Renal cortical epithelial cell (primary cell): ENCODE measurements at places on chromosomes 4 and X.

- DNase-seq = no peak
These were observed 826.0 kb downstream of the RAB28 start for GRCh38 chr4:12658146-12658545.

DNA sequence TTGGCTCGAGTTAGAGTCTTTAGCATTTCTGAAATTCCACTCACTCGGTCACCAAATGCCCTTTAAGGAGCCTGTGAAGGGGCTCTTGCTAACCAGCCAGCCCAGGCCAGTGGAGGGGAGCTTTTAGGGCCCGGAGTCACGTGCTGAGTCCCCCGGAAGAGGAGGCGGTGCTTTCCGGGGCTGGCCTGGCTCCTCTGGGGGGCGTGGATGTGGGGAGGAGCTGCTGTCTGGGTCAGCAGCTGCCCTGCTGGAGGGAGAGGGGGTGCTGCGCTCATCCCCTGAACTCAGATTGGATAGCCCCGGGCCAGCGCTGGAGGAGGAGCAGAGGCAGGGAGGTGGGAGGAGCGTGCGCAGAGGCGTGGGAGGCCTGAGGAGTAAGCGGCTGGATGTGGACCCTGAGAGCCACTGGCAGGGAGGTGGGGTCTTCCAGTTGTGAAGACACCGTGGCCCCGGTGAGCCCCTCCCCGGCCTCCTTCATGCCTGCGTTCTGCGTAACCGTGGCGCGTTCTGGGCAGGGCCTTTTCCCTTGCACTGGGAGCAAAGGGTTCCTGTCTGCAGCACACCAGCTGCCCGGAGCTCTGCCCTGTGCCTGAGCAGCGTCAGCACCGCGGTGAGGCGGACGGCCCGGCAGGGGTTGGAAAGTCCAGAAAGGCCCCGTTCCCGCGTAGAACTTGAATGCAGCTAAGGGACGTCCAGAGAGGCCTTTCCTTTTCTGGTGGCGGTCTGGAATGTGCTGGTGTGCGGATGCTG is 19.7 kb downstream of the MAEA start:
- peak; percentile 87 for DNase-seq

GRCh38 chr4:116303736-116304188 is 781.6 kb downstream of the TRAM1L1 start:
- no peak for DNase-seq

DNA sequence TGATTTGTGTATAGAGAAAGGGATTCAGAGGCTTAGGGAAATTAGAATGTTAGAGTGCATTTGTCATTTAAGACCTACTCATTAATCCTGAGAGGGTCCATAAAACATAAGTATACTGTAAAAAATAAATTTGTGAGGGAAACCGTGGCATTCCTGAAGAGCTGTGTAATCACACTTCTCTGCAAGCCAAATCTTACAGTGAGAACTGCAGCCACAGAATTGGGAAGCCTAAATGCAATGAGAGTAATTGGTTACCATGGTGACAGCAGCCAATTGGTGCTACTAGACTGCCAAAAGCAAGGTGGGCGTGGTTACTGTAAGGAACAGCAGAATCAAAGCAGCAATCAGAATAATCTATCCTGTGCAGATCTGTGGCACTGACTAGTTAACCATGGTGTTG is 345.2 kb upstream of the GRID2 start:
- DNase-seq = no peak
